NCI-H1048 (cell line): ENCODE measurements at places on chromosomes 3 and 15.

DNA sequence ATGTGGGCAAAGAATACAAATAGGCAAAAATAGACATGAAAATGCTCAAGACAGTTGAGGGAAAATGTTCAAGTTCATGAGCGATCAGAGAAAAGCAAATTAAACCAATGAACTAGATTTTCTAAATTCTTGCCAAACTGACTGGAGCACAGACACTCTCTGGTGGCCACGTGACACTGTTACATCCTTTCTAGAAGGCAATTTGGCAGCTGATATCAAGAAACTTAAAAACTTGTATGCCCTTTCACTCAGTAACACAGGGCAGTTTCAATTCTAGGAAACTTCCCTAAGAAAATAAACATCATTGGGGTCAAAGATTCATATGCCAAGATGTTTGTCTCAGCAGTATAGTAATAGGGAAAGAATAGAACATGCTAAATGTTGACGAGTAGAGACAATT is 52.2 kb downstream of the ABHD5 start:
- DNase-seq: no peak

GRCh38 chr3:120093911-120094775 is at the start of gene GSK3B:
GSK3B (minus strand) TSS chr3:120094447; CDS start chr3:120093434, 1,013 bp downstream.
- peak; percentile 100 for DNase-seq

GRCh38 chr3:23029001-23029400 is 174.1 kb upstream of the UBE2E2 start:
- DNase-seq: no peak

GRCh38 chr3:110479731-110480130 is 591.9 kb upstream of the NECTIN3 start:
- no peak for DNase-seq

DNA sequence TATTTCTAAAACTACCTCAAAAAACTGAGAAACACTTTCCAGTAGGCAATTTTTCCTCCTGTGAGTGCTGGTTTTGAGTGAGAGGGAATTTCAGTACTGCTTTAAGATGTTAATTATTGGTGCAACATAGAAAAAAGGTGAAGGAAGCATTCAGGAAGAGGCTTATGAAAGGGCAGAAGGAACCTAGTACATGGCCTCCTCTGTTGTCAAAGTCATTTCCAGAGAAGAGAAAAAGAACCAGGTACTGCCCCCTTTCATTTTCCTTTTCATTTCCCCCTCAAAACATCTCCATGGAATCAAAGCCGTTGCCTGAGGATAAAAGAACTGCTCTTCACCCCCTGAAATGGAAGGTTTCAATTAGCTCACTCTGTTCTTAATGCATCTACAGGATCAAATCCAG is 19.8 kb downstream of the RARRES1 start:
- no peak for DNase-seq

- no peak for DNase-seq
Observed at GRCh38 chr15:61420546-61420945, 191.4 kb upstream of the RORA start.

- DNase-seq: no peak
Observed at GRCh38 chr3:9473496-9474065, 76.2 kb downstream of the SETD5 start.

DNA sequence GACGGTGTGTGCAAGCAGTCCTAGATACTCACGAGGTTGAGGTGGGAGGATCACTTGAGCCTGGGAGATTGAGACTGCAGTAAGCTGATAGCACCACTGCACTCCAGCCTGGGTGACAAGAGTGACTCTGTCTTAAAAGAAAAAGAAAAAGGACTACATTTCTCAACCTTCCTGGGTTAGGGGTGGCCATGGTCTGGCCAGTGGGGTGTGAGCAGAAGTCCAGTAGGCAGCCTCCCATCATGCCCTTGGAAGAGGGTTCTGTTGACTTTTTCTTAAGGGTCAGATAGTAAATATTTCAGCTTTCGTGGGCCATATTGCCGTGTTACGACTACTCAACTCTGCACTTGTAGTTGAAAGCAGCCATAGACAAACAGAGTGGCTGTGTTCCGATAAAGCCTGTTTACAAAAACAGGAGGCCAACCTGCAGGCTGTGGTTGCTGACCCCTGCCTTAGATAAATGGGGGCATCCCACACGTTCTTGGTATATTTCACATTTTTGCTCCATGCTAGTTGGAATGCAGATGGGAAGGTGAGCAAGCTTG is 31.0 kb upstream of the PDE8A start:
- DNase-seq: no peak

- DNase-seq: no peak
Observed at GRCh38 chr3:32121137-32121536, 14.7 kb downstream of the GPD1L start.

GRCh38 chr3:194854206-194854605 is 168.5 kb downstream of the FAM43A start:
- no peak for DNase-seq
